NCI-H524 treated with DMSO at 0.1 percent for 48 hours (cell line): ENCODE measurements at places on chromosomes 11 and 22.

- no peak for DNase-seq
Observed at GRCh38 chr11:102494216-102494615, 36.3 kb downstream of the MMP7 start.

- DNase-seq = no peak
Observed at GRCh38 chr11:36014898-36015665, 71.2 kb downstream of the LDLRAD3 start.

GRCh38 chr11:74299015-74299414 lies 12.4 kb downstream of the P4HA3 start:
- no peak for DNase-seq

DNA sequence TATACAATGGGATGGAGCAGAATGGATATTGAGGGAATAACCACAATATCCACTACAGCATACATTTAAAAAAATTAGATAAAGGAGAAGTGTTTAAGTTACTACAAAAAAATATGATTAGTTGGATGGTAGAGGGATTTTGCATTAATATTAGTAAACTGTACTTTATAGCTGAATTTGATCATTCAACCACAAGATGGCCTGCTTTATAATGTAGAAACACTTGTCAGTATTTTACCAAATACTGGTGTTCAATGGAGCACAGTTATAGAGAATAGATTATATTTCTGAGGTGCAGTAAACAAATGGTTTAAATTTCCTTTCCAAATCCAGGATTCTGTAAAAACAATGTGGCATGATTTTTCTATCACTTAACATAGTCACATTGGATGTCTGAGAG lies 818.8 kb upstream of the CHORDC1 start:
- DNase-seq = no peak

DNA sequence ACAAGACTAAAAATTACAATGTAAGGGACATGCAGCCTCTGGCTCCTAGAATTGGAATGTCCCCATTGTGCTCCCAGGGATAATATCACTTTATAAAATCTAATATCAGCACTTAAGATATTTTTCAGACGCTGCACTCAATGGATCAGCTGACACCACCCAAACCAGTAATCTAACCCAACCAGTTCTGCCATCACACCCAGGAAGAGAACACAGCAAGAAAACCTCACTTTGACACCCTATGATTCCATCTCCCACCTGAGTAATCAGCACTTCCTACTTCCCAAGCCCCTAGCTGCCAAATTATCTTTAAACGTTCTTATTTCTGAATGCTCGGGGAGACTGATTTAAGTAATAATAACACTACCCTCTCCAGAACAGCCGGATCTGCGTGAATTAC lies 2.6 kb downstream of the CASP4 start:
- no peak for DNase-seq

DNA sequence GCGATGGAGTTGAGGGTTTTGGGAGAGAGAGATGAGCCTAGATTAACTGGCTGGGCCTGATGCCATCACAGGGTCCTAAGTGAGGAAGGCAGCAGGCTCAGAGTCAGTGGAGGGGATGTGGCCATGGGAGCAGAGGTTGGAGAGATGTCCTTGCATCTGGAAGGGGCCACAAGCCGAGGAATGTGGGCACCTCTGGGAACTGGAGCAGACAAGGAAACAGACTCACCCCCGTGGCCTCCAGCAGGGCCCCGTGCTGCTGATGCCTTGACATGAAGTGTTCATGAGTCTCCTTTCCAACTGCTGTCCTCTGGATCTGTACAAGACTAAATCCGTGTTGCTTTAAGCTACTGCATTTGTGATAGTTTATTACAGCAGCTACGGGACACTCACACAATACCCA lies 49.2 kb downstream of the SHISAL1 start:
- DNase-seq = no peak

DNA sequence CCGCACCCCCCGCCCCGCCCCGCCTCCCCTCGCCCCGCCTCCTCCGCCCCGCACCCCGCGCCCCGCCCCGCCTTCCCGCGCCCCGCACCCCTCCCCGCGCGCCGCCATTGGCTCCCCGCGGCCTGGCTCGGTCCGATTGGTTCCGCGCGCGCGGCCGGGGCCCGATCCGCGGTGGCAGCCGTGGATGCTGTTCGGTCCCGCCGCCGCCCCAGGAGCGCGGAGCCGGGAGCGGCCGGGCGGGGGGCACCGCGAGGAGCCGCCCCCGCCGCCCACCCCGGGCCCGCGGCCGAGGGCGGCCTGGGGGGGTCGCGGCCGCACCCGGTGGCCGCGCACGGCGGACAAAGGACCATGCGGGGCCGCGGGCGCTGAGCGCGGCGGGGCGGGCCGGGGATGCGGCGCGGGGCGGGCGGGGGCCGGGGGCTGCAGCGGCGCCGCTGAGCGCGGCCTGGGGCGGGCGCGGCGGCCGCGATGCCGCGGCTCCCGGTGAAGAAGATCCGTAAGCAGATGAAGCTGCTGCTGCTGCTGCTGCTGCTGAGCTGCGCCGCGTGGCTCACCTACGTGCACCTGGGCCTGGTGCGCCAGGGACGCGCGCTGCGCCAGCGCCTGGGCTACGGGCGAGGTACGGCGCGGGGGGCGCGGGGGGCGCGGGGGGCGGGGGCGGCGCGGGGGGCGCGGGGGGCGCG lies at the start of gene B4GALNT4:
TSS of gene B4GALNT4 (plus strand) at position 164 of the 683 bp plus-strand sequence. CDS start at position 469, 305 bp downstream.
- DNase-seq = no peak

GRCh38 chr11:13278609-13279486 lies 1.3 kb downstream of the BMAL1 start:
- no peak for DNase-seq

- no peak for DNase-seq
Observed at GRCh38 chr22:24319451-24319850, 48.8 kb downstream of the SPECC1L start.

DNA sequence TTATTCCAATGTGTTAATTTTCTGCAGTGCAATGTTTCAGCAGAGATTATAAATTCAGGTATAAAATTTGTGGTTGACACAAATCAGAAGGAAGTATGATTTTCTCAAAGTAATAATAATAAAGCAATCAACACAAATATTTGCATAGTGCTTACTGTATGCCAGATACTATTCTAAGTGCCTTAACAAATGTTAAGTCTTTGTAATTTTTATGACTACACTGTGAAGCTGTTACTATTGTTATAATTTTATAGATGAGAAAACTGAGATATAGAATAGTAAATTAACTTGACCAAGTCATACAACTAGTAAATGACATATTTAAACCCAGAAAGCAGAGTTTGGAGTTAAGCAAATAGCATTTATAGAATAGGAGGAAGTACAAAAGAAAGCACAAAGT lies 16.4 kb upstream of the OR6X1 start:
- no peak for DNase-seq

DNA sequence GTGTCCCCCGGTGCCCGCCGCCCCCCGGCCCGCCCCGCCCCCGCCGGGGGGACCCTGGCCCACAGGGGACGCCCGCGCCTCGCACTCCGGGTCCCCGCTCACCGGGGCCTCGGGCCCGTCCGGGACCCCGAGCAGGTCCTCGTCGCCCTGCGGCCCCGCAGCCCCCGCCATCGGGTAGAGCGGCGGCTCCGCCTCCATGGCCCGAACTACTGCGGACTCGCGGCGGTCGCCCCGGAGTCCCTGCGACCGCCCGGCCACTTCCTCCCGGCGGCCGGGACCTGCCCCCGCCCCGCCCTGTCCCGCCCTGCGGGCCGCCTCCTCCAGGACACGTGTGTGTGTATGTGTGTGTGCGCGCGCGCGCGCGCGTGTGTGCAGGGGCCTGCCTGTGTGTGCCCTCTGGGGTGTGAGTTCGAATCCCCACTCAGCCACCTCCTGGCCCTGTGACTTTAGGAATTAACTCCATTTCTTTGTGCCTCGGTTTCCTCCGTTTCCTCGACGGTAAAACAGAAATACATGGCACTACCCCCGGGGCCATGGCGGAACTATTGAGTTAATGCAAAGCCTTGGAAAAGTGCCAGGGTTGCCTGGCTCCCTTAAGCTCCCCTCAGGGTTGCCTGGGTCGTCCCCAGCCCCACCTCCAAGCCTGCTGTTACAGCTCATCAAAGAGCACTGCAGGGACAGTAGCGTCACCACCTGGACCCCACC lies at the start of gene UNC93B1:
TSS of gene UNC93B1 (minus strand) at position 252 of the 705 bp plus-strand sequence. CDS start at position 198, 54 bp downstream.
- DNase-seq = no peak

- no peak for DNase-seq
Observed at GRCh38 chr11:97742717-97743116, 1278.0 kb upstream of the CNTN5 start.

- no peak for DNase-seq
Observed at GRCh38 chr11:30172883-30173311, 57.9 kb upstream of the FSHB start.

- DNase-seq = no peak
Observed at GRCh38 chr22:45169591-45170466, 6.1 kb downstream of the NUP50 start.

GRCh38 chr11:12746593-12747097 lies 72.4 kb downstream of the TEAD1 start:
- DNase-seq = peak; percentile 65

DNA sequence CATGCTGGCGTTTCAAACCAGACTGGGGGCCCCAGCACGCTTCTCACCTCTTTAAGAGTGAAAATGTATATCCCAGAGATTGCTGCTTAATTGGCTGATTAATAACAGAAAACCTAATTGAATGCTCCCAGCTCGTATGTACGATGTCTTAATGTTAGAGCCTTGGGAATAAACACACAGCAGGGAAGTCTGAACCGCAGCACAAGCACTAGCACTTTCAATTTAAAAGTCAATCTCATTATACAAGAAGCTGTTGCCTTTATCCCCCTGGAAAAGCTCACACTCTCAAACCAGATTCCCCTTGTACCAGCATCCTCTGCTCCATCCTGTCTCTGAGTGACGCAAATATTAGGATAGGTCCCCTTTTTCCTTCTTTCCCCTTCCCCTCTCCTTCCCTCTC lies 449.1 kb downstream of the MN1 start:
- no peak for DNase-seq

DNA sequence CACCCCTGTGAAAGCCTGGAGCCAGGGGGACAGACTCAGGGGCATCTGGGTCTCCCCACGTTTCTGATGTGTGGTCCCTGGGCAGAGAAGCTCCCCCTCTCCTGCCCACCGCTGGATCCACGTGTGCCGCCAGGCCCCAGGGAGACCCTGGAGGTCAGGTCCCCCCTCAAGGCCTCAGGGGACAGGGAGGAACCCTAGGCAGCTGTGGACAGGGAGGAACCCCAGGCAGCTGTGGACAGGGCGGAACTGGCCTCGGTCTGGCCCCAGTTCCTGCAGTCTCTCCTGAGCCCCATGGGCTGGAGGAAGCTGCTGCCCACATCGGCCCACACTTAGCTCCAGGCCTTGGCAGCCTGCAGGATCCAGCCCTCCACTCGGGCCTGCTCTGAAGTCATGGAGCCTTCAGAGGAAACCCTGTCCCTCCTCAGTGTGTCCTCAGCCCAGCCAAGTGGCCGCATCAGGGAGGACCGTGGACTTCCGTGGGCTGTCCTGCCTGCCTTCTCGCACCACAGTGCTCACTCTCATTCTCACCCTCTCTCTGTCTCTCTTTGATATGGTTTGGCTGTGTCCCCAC lies 127.7 kb downstream of the BRD1 start:
- DNase-seq = no peak

DNA sequence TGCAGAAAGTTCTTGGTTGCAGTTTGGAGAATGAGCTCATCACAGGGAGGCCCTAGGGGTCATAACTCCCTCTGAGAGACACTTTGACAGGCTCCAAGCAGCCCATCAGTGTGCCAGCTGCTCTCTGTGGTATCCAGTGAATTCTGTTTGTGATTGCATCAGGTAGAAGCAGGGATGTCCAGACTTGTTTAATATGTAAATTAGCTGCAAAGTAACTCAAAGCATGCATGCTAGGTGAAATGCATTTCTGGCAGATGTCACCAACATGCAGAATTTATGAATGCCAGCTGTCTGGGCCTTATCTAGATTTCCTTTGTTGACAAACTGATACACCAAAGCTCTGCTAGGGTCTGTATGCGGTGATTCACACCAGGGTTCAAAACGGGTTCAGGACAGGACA lies 123.6 kb upstream of the MTNR1B start:
- DNase-seq = no peak

DNA sequence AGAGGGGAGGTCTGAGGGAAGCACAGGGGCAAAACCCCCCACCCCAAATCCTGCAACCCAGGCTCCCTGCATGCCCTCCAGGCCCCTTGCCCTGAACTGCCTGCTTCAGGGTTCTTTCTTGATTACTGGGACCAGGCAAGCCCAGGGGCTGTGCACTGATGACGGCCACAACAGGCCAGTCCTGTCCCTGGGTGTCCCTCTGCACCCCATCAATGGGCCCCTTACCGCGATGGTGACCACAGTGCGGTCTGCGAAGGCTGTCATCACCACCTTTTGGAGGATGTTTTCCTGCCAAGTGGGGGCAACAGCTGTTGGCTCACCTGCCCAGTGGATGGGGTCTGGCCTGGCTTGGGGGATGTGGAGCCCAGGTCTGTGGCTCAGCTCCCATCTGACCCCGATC lies 5.0 kb upstream of the KCNJ11 start:
- DNase-seq = no peak

GRCh38 chr22:49951000-49951677 lies 9.4 kb upstream of the PIM3 start:
- no peak for DNase-seq

- DNase-seq = no peak
Observed at GRCh38 chr11:63889344-63889743, 27.6 kb downstream of the RCOR2 start.

- no peak for DNase-seq
Observed at GRCh38 chr11:128906185-128907050, 15.3 kb downstream of the KCNJ5 start.

- DNase-seq = no peak
Observed at GRCh38 chr22:36544107-36544620, 15.2 kb upstream of the EIF3D start.

DNA sequence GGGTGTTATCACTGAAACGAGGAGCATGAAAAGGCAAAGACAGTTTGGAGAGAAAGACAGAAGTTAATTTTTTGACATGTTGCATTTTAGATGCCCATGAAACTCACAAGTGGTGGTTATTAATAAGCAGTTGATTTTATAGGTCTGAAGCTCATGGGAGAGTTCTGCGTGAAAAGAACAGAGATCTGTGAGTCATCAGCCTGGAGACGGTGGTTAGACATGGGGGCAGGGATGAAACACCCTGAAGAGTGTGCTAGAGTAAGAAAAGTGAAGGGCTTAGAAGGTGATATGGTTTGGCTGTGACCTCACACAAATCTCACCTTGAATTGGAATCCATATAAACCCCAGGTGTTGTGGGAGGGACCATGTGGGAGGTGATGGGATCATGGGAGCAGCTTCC lies 289.1 kb upstream of the ISX start:
- DNase-seq = no peak
